EH (cell line): ENCODE measurements at places on chromosomes 2 and 18.
A peak's percentile ranks its signal among the peaks of the same experiment; 100 is the strongest.

GRCh38 chr2:118246726-118247125, 158.5 kb downstream of the INSIG2 start:
- DNase-seq, result peak; percentile 31

GRCh38 chr18:33593261-33593660, 15.2 kb downstream of the ASXL3 start:
- DNase-seq, result no peak

GRCh38 chr2:219638948-219639755, 11.7 kb downstream of the SLC4A3 start:
- peak; percentile 68 for DNase-seq

DNA sequence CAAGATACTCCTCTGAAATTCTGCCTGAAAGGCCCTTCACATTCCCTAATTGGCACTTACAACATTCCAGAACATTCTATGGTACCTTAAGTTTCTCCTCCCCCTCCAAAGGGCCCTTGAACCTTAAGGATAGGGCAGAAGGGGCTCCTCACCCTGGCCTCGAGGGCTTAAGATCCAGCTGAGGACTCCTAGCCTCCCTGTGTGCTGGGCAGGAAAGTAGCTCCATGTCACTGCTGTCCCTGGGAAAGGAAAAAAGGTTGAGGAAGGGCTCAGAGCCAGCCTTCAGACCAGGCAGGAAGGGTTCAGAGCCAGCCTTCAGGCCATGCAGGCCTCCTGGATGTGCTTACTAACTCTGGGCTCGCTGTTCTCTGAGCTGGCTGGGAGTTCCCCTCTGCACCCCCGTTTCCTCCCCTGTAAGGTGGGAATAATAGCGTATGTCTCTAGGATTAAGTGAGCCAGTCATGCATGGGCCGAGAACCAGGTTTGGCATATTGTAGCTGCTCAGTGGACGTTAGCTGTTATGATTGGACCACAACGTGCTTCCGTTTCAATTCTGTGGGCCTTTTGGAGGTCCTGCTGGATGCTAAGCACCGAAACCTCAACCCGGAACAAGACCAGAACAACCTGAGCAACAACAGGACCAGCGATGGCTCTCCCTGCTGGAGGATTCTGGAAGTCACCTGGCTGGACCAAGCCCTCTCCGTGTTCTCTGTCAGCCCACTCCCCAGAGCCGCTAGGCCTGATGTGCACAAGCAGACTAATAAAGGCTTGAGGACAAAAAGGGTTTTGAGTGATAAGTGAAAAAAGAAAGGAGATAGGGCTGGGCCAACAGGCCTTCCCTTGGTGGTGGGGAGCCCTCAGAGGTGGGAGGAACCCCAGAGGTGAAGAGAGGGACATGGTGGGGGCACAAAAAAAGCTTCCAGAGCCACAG, 1.0 kb upstream of the B3GNT7 start:
- DNase-seq, result no peak

- no peak for DNase-seq
Measured at GRCh38 chr2:123648016-123648415, 377.1 kb upstream of the CNTNAP5 start.

- peak; percentile 79 for DNase-seq
Measured at GRCh38 chr18:53991202-53991601, 233.3 kb downstream of the MBD2 start.

DNA sequence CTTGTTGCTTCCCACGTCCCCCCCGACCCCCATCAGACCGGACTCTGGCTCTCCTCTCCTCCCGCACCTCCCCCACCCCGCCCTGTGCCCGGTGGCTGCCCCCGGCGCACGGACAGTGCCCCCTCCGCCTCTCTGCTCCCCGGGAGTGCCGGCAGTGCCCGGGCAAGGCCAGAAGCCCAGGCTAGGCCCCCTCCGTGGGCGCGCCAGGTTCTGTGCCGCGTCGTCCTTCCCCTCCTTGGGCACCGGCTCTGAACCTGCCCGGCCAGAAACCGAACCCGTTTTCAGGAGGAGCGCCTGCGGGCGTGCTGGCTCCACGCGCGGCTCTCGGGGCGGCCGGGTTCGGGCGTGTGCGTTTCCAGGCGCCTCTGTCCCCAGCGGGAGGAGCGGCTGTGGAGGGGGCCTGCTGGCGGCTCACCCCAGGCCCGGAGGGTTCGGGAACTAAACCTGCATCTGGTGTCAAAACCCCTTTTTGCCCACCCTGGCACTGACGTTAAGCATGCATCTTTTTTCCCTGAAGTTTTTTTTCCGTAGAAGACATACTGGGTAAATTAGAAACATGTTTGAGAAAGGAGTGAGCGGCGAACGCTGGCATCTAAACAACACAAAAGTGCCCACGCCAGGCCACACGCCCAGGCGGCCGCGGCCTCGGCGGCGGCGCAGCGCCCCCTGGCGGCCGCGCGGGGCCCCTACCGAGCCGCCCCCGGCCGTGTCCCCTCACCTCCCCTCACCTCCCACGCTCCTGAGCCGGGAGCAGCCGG, 123.9 kb upstream of the SLC1A4 start:
- peak; percentile 70 for DNase-seq

DNA sequence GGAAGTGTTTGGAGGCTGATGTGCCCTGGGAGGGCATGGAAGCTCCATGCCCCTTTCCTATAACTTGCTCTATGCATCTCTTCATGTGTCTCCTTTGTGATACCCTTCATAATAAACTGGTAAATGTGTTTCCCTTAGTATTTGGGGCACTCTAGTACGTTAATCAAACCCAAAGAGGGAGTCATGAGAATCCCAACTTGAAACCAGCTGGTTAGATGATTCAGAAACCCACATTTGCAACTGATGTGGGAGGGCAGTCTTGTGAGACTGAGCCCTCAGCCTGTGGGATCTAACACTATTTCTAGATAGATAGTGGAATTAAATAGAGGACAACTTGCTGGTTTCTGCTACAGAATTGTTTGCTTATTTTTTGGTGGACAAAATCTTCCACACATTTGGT, 20.3 kb downstream of the ANKRD30B start:
- no peak for DNase-seq

DNA sequence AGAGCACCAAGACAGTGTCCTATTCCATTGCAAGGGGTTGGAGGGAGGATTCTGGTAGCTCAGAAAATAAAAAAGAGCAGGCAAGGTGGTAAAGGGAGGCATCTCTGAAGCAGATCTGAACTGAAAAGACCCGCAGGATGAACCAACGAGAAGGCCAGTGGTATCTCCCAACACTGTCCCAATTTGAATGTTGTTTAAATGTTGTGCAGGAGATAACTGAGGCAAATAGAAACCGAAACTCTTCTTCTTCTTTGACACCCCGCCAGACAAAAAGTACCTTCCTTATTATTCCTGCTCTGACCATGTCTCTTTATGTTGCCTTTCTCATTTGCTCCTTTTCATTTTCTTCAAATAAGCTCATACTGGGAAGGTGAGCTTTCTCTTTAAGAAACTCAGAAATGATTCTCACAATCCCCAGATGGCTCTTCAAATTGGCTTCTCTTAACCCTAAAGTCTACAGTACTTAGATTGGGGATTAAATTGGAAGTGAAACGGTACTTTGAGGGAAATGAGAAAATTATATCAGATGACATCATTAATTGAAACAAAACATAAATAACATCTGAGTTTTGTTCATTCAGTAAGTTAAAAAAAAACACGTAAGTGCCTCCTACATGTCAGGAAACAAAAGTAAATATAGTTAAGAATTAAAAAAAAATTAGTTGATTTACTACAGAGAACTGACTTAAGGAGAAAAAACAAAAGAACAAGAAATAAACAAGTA, 143.6 kb downstream of the WDPCP start:
- DNase-seq, result no peak

- DNase-seq, result no peak
Measured at GRCh38 chr2:8271461-8271860, 410.4 kb upstream of the ID2 start.

GRCh38 chr2:17543848-17544247, 3.4 kb downstream of the VSNL1 start:
- DNase-seq, result peak; percentile 9

DNA sequence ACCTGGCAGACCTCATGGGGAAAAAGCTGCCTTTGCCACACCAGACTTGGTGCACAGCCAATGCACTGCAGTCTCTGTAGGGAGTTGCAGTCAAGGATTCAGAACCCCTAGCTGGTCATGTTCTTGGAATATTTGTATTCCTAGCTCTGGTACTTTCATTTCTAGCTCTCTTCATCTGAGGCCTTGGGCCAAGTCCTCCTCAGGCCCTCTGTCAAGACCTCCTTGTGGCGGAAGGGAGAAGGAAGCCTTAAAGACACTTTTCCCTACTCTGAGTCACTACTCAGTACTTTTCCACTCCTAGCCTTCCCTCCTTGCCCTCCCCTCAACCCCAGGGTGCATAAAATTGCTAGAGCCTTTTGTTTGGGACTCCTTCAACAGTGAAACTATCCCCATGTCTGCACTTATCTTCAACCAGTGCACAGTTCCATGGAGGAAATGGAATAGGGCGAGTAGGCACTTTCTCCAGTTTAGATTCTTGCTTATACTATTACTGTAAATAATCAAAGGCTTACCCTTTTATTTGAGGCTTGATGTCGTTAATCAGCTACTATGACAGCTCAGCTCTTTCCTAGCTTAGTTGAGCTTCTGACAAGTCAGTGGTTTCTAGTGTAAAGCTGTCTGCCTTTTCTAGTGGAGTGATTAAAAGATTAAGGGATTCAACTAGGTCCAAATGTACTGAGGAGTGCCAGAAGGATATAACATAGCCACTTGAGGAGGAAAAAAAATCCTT, 15.8 kb downstream of the M1AP start:
- peak; percentile 54 for DNase-seq

DNA sequence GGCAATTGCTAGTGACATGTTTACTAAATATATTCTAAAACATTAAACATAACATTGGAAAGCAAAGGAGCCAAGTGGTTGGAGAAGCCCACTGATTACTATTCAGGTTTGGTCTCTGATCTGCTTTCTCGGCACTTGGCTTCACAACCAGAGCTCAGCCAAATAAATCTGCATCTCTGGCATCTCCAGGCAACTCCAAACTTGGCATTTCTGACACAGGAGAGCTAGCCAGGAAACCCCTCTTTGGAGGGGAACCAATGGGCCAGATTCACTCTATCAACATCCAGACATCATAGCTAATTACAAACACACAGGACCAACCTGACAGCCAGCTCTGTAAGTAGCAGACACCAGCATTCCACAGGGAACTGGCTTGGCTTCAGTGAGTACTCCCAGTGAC, 150.3 kb upstream of the ETAA1 start:
- DNase-seq, result no peak

DNA sequence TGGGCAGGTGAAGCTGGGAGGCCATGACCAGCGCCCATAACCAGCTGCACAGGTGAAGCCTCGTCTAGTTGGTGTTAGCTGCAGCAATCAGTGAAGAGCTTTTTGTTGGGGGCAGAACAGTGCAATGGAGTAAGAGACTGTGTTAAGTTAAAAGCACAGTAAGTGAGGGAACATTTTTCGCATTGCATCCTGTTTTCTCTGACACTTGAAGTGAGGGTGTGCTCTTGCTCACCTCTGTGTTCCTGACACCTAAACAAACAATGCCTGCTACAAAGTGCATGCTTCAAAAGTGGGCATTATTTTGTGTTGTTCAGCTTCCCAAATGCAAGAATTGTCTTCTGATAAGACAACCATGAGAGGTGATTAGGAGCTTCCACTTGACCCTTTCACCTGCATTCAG, 324.0 kb upstream of the ACVR2A start:
- DNase-seq, result no peak

DNA sequence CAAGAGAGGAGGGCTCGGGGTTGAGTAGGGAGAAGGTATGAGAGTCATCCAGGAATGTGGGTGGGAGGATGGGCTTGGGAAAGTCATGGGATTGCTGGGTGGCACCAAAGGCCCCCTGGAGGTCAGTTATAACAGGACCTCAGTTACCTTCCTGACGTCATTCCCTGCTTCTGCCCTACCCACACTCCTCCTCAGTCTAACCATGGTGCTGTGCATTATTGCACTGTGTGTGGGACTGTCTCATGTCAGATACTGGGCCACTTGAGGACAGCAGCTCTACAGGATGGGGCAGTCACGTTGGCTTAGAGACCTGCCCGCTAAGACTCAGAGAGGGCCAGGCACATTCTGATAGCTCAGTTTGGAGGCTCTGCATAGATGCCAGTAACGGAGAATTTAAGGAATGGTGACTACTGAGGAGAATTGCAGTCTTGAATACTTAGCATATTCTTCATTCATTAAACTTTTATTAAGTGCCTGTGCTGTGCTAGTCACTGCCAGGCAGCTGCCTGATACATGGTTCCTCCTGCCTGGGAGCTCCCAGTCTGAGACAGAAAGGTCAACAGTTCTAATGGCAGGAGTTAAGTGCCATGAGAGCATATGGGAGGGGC, 90.5 kb downstream of the LAMA3 start:
- DNase-seq, result peak; percentile 93

DNA sequence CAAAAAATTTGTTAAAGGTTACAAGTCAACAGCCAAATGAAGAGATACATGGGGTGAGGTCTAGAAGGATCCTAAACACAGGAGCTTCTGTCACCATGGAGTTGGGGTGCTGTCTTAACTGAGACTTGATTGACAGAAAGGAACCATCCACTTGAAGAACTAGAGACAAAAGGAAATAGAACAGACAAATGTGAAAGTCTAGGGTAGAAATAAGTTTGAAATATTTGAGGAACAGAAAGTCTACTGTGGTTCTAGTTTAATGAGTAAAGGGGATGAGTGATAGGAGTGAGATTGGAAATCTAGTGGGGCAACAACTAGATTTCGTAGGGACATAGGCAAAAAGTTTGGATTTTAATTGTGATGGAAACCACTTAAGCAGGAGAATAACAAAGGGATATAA, 18.7 kb downstream of the RBBP8 start:
- DNase-seq, result no peak

GRCh38 chr2:208129744-208130711, at the start of gene CRYGC:
Gene CRYGC (minus strand): TSS chr2:208129828. CDS start chr2:208129792, 36 bp downstream.
- DNase-seq, result no peak

DNA sequence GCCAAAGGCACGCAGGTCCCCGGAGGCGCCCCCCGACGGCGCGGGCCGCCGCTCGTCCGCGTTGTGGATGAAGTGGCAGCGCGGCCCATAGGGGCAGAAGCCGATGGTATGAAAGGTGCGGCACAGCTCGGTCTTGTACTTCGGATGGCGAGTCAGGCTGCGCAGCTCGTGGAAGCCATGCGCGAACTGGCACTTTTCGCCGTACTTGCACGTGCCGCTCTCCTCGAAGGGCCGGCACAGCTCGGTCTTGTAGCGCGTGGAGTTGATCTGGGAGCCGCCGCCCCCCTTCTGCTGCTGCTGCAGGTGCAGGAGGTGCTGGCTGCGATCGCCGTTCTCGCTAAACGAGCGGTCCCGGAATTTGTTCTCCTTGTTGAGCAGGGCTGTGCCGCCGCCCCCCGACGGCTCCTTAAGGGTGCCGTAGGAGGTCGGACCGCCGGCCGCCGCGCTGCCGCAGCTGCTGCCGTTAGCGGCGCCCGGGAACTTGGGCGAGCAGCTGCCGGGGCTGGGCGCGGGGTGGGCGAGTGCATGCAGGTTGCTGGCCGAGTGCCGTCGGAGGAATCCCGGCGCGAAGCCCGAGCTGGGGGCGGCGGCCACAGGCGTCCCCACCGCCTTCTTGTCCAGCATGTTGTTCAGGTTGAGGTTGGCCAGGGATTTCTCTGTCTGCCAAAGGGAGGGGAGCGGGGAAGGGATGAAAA, 1.2 kb downstream of the ZFP36L2 start:
- DNase-seq, result peak; percentile 61

- no peak for DNase-seq
Measured at GRCh38 chr2:157871415-157871814, 4.7 kb downstream of the ACVR1 start.

GRCh38 chr18:12531749-12532148, 124.0 kb downstream of the PRELID3A start:
- no peak for DNase-seq

GRCh38 chr2:119784876-119785275, 25.2 kb downstream of the PTPN4 start:
- no peak for DNase-seq

- DNase-seq, result no peak
Measured at GRCh38 chr2:148971547-148971946, 67.0 kb upstream of the LYPD6B start.
